Aorta (tissue), 5 donors: ENCODE measurements at places on chromosomes 13 and 19. TPM values are rescaled to one million over a fixed set of nuclear protein-coding genes. Genes with fewer than 3 reads are reported as not detected.

HCST gene
- total RNA-seq: 18.7 TPM

NCR1 gene
- 1.0 TPM for total RNA-seq

GRCh38 chr19:51948975-51949374 lies 21.7 kb downstream of the ZNF613 start:
- peak; percentile 58 for DNase-seq

DNA sequence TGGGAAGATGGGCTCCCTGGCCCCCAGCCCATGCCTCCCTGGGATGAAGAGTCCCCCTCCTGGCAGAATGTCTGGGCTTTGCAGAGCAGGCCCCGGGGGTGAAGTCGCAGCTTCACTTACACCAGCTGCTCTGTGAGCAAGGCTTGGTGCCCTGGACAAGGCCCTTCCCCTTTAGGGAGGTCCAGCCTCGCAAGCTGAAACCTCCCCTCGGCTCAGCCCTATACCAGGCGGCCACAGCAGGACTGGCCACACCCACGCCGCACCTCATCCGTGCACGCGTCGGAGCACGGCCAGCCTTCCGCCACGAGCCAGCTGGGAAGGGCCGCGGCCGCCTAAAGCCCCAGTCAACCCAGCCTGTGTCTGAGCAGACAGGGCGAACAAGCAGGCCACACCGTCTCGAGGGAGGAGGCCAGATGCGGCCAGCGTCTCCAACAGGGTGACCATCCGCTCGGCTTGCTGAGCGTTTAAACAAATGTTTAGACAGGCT lies 83.2 kb upstream of the MCF2L start:
- peak; percentile 86 for DNase-seq

DNA sequence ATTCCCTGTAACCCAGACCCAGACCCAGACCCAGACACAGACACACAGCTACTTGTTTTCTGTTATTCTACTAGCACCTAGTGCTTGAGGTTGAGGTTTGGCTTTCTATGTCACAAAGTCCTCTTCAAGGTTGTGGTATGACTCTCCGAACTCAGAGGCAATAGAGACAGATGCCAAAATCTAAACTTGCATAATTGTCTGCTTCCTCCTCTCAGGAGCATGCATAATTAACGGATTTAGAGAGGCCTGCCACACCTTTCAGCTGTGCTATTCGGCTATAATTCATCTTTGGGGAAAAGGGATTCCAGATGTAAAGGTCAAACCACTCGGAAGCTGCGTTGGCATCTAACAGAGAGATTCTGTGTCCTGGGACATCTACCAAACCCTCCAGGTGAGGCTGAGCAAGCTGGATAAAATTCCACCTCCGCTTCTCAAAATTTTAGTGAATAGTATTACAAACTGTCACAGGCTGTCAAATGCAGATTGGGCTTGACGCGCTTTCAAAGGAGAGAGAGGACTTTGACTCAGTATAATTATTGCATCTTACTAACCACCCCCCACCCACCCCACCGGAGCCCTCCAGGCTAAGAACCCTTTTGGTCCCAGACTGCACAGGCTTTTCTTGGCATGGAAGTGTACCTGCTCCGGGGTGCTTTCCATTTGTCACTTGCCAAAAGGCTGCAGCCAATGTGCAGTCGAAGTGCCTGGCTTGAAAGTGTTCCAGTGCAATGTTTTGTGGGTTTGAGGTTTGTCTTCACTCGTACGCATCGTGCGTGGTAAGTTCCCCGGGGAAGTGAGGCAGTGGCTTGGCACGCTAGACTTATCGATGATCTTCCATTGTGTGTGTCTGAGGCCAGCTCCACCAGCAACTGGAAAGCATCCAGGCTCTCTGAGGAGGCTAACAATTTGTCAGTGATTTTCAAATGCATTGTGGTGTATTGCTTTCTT lies 194.1 kb downstream of the TDRD3 start:
- DNase-seq: no peak
